ENCODE measurements at places on chromosomes 2 and 18.
A peak's percentile ranks its signal among the peaks of the same experiment; 100 is the strongest.

DNA sequence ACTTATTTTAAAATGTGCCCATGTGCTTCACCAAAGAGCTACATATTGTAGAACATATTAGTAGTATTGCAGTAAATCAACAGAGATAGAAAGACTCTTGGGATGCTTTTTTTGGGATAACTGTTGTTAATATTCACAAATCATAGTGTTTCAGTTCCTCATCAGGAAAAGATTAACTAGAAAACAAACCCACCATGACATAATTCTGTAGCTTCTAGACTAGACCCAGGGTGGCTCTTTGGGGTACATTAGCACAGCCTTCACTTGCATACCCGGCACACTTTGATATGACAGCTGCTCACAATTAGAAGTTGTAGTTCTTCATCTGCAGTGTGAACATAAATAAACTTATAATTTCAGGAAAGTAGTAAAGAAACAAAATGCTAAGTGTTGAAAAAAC, 154.2 kb downstream of the ATP9B start:
- DNase-seq: no peak

GRCh38 chr2:117960231-117960630, 53.6 kb downstream of the CCDC93 start:
- no peak for DNase-seq

GRCh38 chr2:74181739-74182138, 3.1 kb upstream of the MOB1A start:
- no peak for DNase-seq

DNA sequence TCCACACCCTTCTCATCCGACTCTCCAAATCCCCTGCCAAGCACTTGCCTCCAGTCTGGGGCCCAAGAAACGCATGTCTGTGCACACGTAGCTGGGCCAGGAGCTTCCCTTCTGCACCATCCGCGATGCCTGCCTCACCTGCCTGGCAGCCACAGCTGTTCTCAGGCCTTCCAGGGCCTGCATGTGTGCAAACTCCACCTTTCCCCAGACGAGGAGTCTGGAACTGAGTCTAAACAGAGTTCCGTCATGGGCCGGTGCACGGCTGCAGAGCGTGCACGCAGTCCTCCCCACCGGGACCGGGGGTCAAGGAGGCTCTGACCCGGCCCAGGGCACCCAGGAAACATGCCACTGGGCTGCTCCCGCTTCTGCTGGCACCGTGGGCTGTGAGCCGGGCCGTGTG, 66.8 kb upstream of the SALL3 start:
- no peak for DNase-seq

DNA sequence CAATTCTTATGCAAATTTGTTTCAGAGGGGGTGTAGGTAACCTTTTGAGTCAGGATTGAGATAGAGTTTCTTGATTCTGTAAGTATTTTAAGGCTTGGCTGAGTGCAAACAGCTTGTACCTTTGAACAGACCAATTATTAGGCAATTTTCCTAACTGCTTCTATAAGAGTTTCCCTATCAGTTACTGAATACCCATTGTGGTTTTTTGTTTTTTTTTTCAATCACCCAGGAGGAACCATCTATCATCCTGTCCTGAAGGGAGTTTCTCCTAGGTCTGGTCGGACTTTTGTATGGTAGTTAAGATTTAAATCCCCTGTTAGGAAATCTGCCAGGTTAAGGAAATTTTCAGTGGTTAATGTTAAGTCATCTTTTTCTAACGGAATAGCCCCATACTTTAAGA, 319.4 kb upstream of the SLC39A10 start:
- no peak for DNase-seq

DNA sequence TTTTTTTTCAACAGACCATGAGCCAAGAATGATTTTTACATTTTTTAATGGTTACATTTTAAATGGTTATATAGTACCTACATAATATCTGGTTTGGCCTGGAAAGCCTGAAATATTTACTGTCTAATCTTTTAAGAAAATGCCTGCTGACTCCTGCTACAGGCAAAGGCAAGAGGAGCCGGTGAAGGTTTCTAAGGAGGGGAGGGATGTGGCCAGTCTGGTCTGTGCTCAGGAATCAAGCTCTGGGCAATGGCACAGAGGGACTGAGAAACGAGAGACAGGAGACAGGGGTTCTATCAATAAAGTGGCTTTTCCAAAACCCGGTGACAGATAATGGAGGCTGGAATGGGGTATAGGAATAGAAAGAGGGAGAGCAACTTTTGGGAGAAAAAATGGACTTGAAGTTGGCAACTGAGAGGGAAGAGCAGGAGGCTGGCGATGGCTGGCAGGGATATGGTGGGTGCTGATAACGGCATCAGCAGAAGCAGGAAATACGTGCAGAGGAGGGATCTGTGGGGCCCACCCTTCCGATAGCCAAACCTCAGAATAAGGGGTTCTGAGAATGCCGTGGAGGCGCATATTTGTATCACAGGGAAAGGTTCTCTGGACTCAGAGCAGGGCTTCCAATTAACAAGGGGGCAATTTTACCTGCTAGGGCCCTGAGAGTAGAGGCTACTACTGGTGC, 64.0 kb upstream of the DNMT3A start:
- DNase-seq: no peak

GRCh38 chr2:57674025-57674424, 372.6 kb upstream of the VRK2 start:
- no peak for DNase-seq

DNA sequence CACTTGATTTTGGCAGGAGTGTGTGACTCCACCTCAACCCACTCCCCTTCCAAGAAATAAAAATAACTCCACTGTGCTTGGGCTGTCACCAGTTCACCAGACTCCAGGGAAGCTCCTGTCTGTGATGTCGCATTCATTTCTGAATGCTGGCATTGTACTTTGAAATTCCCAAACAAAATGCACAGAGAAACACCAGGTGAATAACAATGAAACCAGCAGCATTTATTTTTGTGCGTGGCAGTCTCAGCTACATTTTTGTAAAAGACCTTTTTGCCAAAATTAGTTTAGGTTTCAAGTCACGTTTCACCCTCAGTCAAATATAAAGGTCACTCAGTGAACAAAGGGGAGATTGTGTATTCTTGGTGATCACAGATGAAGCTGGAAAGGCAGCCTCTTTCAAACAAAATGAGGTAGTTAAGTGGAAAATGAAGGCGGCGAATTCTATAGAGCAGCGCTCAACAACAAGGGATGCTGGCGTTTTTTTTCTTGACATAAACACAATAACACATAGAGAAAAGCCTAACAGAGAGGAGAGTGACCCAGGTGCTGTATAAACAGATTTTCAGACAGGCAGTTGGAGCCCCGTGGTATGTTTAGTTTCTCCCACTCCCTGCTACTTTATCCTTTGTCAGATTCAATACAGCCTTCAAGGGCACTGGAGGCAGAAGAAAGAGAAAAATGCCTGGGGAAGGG, 210.3 kb upstream of the GCFC2 start:
- DNase-seq: no peak

DNA sequence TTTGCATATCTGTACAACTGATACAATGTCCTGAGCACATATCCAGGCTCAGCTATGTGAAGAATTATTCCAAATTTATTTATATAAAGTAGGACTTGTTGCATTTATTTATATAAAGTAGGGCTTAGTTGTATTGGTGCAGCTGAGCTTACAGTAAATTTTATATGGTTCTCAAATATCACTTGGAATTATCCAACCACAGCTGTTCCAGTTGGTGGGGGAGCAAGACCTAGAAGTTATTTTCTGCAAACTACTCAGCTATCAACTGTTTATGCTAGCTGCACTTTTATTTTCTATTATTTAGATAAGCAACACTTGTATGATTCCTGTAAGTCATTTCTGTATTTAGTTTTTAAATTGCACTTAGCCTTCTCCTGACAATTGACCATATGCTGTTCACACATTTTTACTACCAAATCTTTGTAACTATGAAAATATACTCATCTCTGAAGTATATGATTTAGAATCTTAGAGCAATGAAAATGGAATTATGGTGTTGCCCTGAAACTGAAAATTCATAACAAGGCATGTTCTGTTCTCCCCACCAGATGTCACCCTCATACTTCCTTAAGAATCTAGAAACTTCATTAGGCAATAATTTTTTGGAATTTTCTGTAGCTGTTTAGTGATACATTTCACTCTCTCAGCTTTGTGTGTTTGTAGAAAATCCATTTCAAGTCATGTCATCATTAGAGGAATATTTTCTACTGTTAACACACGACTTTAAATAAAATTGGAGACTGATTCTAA, 157.0 kb upstream of the CBLN2 start:
- peak; percentile 32 for DNase-seq

- DNase-seq: no peak
Observed at GRCh38 chr2:100895402-100895801, 75.5 kb downstream of the NPAS2 start.

- no peak for DNase-seq
Observed at GRCh38 chr2:7118606-7119131, 201.5 kb downstream of the RNF144A start.

DNA sequence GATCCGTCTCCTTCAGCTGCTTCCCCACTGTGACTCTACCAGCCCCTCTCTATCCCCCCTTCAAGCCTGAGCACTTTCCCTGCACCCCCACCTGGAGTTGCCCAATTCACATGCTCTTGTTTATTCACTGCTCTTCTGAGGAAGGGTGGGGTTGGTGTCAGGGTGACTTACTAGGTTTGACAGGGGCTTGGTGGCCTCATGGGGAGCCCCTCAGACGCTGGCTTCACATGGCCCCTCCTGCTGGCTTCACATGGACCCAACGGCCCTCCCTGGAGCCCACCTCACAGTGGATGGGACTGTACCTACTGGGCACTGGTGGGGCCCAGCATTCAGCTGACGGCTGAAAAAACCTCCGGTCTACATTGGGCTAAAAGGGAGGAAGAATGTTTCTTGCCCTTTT, 16.7 kb upstream of the MRPL33 start:
- DNase-seq: no peak

Measured in NCI-H2107 (cell line).